ENCODE measurements at places on chromosomes 12 and 14.

- no peak for DNase-seq
Observed at GRCh38 chr12:43453761-43454160, 98.2 kb downstream of the ADAMTS20 start.

- no peak for DNase-seq
Observed at GRCh38 chr14:72924337-72924736, 1.9 kb upstream of the DCAF4 start.

DNA sequence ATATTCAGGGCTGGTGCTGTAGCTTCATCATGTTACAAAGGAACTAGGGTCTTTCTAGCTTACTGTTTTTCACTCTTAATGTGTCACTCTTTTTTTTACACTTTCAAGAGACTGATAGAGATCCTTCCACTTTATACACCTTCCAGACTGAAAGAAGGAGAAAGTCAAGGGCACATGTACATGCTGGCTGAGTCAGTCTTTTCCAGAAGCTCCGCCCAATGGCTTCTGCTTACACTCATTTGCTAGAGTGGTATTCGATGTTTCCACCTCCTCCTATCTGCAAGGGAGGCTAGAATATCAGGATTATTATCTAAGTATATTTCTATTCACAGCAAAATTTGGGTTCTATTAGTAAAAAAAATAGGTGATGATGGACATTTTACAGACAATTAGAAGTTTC lies 325.8 kb upstream of the OR4E1 start:
- no peak for DNase-seq

GRCh38 chr14:86987966-86988365 lies 1005.0 kb downstream of the GALC start:
- no peak for DNase-seq

DNA sequence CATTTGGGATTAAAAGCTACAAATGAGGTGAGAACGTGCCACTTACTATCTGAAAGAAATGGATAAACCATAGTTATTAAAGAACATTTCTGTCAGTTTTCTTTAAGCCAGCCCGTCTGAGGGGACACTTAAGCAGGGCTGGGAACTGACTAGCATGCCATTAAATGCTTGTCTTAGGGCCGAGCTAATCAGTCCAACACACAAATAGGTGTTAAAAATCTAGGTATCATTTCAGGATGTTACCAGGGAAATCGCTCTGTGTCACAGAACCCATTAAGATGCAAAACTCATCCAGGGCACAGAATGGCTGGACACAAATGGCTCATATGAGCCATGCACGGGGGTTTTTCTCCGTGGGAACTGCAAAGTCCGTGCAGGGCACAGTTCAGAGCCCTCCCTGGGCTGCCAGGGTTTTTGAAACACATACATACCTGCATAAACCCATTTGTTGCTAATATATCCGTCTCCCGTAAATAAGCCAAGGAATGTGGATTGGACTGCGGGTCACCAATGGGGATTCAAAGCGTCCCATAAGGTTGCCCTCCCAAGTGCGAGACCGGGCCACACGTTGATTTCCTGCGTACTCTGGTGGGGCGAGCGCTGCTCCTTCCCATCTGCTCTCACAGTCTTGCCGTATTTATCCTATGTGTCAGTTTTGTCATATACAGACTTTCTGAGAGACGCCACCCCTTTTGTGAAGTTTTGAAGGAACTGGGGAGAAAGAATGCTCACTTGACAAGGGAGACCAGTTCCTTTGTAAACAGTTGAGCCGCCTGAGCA lies 5.4 kb upstream of the GSC start:
- no peak for DNase-seq

GRCh38 chr14:92190768-92191167 lies 69.0 kb downstream of the CPSF2 start:
- DNase-seq: no peak

All from stimulated activated CD8-positive, alpha-beta memory T cell treated with anti-CD3 and anti-CD28 coated beads, Interleukin-15, amount 100 ng/mL, for 24 hours (primary cell).